ENCODE measurements at places on chromosomes 16 and 17. TPM values are rescaled to one million over a fixed set of nuclear protein-coding genes. Genes with fewer than 3 reads are reported as not detected.

BICDL2 gene
- polyA plus RNA-seq: not detected

ZG16 gene
- polyA plus RNA-seq: not detected

BAIAP3 gene
- polyA plus RNA-seq: 1.5 TPM

UBE2Z gene
- polyA plus RNA-seq: 7.0 TPM

TEX19 gene
- polyA plus RNA-seq: not detected

RAMP2 gene
- 0.64 TPM for polyA plus RNA-seq

GLP2R gene
- not detected for polyA plus RNA-seq

KATNIP gene
- polyA plus RNA-seq: 17.4 TPM

TP53TG3D gene
- 1.7 TPM for polyA plus RNA-seq

MPV17L gene
- polyA plus RNA-seq: 4.5 TPM

CD300LB gene
- polyA plus RNA-seq: not detected

QRICH2 gene
- 0.21 TPM for polyA plus RNA-seq

CD7 gene
- polyA plus RNA-seq: not detected

CACNA1H gene
- not detected for polyA plus RNA-seq

TAT gene
- polyA plus RNA-seq: not detected

EVPLL gene
- polyA plus RNA-seq: not detected

GCGR gene
- polyA plus RNA-seq: not detected

TRPV2 gene
- polyA plus RNA-seq: not detected

OTOA gene
- polyA plus RNA-seq: not detected

USH1G gene
- not detected for polyA plus RNA-seq

ATF7IP2 gene
- polyA plus RNA-seq: 74.3 TPM

FOXN1 gene
- polyA plus RNA-seq: not detected

OR3A3 gene
- not detected for polyA plus RNA-seq

FOXL1 gene
- not detected for polyA plus RNA-seq

GRIN2A gene
- polyA plus RNA-seq: 20.5 TPM

TBC1D3G gene
- polyA plus RNA-seq: 0.18 TPM

CCL22 gene
- polyA plus RNA-seq: not detected

TRPV3 gene
- polyA plus RNA-seq: 0.59 TPM

SPATA22 gene
- polyA plus RNA-seq: not detected

NUP88 gene
- polyA plus RNA-seq: 45.8 TPM

SOST gene
- not detected for polyA plus RNA-seq

CCL16 gene
- polyA plus RNA-seq: not detected

PRSS8 gene
- not detected for polyA plus RNA-seq

PNMT gene
- polyA plus RNA-seq: 1.0 TPM

KRTAP4-1 gene
- polyA plus RNA-seq: not detected

KRT28 gene
- not detected for polyA plus RNA-seq

HOXB7 gene
- not detected for polyA plus RNA-seq

C17orf58 gene
- polyA plus RNA-seq: 18.0 TPM

UTS2R gene
- not detected for polyA plus RNA-seq

CACNG1 gene
- not detected for polyA plus RNA-seq

GRAPL gene
- polyA plus RNA-seq: not detected

PPY gene
- polyA plus RNA-seq: not detected

CX3CL1 gene
- polyA plus RNA-seq: 16.5 TPM

CCL4L2 gene
- polyA plus RNA-seq: not detected

KRT35 gene
- polyA plus RNA-seq: not detected

RND2 gene
- 3.3 TPM for polyA plus RNA-seq

All from Purkinje cell (primary cell).